ENCODE measurements at places on chromosomes 3 and 15.

DNA sequence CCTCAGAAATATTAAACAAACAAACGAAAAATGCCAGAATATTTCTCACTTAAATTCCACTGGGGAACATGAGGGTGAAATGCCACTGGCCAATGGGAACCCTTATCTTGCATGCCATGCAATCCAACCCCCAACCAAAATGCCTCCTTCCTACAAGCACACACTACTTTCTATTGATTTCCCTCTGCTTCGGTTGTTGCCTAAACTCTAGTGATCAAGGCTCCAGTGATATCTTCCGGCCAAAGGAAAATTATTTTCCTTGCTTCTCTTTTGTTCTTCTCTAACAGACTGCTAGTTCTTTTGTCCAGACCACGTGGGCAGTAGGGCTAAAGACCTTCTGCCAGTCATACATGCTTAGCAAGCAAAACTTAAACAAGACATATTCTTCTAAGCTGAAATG is 115.7 kb downstream of the TMCC1 start:
- no peak for DNase-seq

GRCh38 chr3:56800832-56801661 is 702 bp downstream of the ARHGEF3 start:
- DNase-seq: peak; percentile 69

DNA sequence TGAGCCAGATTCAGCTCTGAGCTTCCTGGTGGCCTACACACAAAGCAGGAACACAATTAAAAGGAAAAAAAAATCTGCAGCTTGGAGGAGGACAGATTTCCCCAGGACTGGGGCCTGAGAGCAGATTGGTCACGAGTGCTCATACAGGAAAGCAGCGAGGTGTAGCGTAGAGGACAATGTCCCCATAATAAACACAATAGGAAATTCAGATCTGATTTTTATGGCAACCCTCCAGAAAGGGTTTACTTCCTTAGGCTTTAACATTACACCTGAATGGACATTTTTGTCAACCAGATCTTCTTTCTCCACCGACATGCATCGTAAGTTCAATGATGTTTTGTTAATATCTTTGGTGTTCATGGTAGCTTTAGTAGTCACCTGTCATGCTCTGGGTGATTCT is 23.3 kb downstream of the SLC6A20 start:
- DNase-seq: no peak

- no peak for DNase-seq
These were observed 347.0 kb upstream of the ZNF385D start for GRCh38 chr3:22098021-22098420.

GRCh38 chr3:189557824-189558223 is 73.4 kb upstream of the TP63 start:
- DNase-seq: no peak

DNA sequence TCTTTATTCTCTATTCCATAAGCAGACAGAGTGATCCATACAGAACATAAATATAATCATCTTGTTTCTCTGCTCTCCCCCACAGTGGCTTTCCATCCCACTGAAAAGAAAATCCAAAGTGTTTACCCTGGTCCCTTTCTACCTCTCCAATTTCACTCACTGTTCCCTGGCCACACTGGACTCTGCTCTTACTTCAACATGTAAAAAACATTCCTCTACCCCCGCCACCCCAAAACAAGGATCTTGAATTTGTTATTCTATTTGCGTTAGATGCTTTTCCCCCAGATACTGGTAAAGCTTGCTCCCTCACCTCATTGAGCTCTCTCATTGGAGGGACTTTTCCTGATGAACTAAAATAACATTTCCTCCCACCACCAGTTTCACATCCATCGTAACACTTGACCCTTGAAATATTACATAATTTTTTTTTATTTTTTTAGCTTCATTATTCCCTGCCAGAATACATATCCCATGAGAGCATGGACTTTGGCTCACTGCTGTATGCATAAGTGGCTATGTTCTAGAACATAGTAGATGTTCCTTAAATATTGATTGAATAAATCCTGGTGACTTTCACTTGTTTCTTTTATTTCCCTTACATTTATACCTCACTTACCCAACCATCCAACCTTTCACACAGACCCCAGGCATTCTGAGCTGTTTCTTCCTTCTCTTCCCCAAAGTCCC is 162.7 kb upstream of the MEIS2 start:
- DNase-seq: no peak

- no peak for DNase-seq
These were observed 208.4 kb downstream of the PLOD2 start for GRCh38 chr3:145952536-145952935.

DNA sequence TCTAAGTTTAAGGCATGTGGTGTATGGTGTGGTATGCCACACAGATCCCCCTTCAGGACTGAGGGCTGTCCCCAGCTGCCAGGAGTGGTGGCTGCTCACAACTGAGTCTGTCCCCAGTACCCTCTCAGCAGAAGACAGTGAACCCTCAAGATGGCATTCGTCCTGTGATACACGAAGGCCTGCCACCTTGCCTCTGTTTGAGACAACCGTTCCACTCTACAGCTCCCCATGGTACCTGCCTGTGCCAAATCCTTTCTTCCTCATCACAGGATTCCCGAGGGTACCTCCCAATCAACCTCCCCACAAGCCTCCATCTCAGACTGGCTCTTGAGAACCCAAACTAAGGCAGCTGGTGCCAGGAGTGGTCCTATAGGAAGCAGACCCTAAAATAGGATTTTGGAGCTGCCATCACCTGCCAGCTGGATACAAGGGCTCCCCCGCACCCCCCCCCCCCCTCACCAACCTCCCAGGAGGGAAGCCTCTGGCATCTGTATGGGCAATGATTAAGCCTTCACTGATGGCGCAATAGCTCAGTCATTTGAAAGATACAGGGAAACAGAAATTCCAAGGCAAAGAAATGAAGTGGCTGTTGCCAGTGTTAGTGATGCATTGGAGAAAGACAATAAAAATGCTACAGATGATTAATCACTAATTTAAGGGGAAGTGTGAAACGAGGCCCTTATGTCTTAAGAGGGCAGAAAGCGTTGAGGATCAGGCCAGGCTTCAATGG is 230.0 kb upstream of the LYSMD4 start:
- no peak for DNase-seq

Measured in activated T-cell treated with anti-CD3 and anti-CD28 coated beads, Interleukin-2, amount 50 U/mL, for 24 hours (primary cell).